ENCODE measurements at places on chromosomes 3 and 15. TPM values are rescaled to one million over a fixed set of nuclear protein-coding genes. Genes with fewer than 3 reads are reported as not detected.

GATM gene
- total RNA-seq = 7.6 TPM

ST3GAL6 gene
- total RNA-seq = 0.15 TPM

AP3B2 gene
- 0.95 TPM for total RNA-seq

C3orf80 gene
- 0.05 TPM for total RNA-seq

TMC3 gene
- total RNA-seq = not detected

ALDH1A2 gene
- 0.98 TPM for total RNA-seq

RAD18 gene
- 13.8 TPM for total RNA-seq

ACTC1 gene
- not detected for total RNA-seq

CIDEC gene
- not detected for total RNA-seq

SEMA5B gene
- 1.2 TPM for total RNA-seq

INAFM2 gene
- total RNA-seq = 10.4 TPM

KBTBD8 gene
- total RNA-seq = 0.98 TPM

CCDC54 gene
- not detected for total RNA-seq
